ENCODE measurements at places on chromosomes 5 and 9.

GRCh38 chr9:17403539-17403938, 175.3 kb upstream of the SH3GL2 start:
- DNase-seq = no peak

DNA sequence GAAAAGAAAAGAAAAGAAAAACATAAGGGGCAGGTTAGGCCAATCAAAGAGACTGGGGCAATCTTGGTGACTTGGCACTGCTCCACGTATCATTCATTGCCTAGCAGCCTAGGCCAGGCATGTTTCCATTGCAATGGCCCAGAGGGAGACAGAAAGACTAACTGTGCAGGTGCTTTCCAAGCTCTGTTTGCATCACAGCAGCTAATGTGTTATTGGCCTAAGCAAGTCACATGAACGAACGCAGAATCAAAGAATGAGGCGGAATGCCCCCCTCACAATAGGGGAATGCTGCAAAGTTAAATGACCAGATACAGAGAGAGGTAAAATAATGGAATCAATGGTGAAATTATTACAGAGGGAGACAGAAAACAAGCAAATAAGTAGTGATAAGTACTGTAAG, 11.1 kb upstream of the VPS13A start:
- no peak for DNase-seq

GRCh38 chr5:117652958-117653280, 1078.3 kb upstream of the SEMA6A start:
- no peak for DNase-seq

- DNase-seq = peak; percentile 88
Measured at GRCh38 chr5:178163772-178164735, 10.4 kb upstream of the NHP2 start.

GRCh38 chr5:99156688-99157087, 227.9 kb upstream of the CHD1 start:
- DNase-seq = no peak

DNA sequence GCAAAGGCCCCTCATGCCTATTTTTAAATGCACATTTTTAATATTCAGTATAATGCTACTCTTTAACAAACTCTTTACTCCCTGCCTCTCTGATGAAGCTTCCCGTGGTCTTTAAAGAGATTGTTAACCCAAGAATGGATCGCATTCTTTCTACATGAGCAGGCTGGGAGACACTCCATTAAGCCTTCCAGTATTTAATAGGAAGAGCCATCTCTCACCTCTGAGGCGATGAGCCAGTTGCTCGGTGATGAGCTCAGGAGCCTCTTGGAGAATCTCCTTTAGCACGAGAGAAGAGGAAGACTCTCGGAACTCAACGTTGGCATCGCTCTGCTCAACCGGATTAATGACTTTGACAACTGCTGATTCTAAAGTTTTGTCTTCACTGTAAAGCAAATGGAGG, 59.6 kb downstream of the PRUNE2 start:
- DNase-seq = no peak
